ENCODE measurements at places on chromosomes 4 and X.

- DNase-seq = no peak
These were observed 325.7 kb downstream of the PCDH7 start for GRCh38 chr4:31045724-31046318.

DNA sequence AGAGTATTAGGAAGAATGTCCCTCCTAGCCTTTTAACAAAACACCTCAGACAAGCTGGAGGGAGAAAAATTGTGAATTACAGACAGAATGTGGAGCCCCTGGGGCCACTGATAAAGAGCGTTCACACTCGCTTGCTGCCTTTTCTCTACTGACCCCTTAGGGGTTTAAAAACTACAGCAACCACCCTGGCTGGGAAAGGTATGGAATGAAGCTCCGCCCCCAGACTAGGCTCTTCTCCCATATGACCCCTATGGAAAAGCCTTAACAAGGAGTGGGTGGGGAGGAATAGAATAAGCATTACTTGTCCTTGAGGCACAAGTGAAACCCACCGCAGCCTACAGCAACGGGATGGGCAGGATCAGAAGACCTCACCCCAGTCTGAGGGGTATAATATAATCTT lies 26.3 kb downstream of the ANKRD50 start:
- DNase-seq = no peak

- no peak for DNase-seq
These were observed 95.5 kb upstream of the ZNF518B start for GRCh38 chr4:10552591-10553280.

- DNase-seq = no peak
These were observed 6.5 kb upstream of the JADE1 start for GRCh38 chr4:128802680-128803628.

GRCh38 chr4:101123231-101123630 lies 224.1 kb downstream of the PPP3CA start:
- DNase-seq = no peak

DNA sequence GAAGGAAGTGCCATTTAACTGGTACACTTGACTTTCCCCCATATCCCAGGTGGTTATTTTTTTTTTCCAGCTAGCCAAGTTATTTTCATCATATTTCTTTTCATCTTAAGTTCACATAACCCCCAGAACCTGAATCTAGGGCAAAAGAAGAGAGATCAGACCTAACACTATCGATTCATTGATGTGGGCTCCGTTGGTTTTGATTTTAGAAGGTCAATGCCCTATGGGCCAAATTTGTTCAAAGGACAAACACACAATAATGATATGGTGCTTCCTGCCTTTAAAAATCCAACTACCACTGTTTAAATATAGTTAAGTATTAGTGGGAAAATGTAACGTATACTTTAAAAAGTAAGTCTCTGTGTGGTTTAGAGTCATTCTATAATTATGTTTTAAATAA lies 665.7 kb downstream of the ZNF674 start:
- DNase-seq = no peak

GRCh38 chrX:130636277-130636676 lies 234.5 kb downstream of the RBMX2 start:
- DNase-seq = no peak

DNA sequence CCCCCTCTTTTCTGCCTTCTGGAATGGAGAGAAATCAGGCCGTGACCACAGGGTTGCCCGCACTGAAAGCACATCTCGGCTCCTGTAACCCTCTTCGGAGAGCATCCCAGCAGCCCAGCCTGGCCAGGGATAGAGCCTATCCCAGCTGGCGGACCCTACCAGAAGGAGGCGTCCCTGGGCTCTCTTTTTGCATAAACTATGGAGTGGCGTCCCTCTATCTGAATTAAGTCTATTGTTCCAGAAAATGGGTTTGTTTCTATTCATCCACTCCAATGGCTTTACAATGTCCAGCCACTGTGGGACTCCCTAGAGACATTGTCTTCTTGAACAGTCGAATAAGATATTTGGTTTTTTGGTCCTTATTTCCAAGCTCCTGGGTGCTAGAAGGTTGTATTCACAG lies 689 bp upstream of the NHSL2 start:
- no peak for DNase-seq

- DNase-seq = no peak
These were observed 587.5 kb upstream of the MAGEB2 start for GRCh38 chrX:29627833-29628232.

DNA sequence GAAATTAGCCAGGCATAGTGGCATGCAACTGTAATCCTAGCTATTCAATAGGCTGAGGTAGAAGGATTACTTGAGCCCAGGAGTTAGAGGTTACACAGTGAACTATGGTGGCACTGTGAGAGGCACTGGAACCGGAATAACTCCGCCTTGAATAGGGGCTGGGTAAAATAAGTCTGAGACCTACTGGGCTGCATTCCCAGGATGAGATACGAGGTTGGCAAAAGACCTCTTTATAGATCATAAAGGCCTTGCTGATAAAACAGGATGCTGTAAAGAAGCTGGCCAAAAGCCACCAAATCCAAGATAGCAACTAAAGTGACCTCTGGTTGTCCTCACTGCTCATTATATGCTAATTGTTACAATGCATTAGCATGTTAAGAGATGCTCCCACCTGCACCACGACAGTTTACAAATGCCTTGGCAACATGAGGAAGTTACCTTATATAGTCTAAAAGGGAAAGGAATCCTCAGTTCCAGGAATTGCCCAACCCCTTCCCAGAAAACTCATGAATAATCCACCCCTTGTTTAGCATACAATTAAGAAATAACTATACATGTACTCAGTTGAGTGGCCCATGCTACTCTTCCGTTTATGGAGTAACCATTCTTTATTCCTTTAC lies 88.6 kb downstream of the CENPC start:
- no peak for DNase-seq

- DNase-seq = no peak
These were observed 72.7 kb upstream of the SLIT2 start for GRCh38 chr4:20178902-20179576.

DNA sequence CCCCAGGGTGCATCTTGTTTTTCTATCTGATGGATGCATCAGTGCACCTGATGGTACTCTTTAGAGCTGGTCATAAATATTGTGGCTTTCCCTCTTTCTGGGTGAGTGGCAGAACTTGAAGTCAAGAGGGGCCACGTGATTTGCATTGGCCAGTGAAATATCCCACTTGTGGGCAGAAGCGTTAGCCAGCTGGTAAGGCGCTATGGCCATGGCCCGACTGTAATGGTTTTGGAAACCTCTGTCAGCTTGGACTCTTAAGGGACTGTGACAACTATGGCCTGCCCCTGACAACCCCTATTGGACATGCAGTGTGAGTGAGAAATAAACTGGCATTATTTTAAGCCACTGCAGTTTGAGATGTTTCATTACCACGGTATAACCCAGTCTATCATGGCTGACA lies 72.8 kb downstream of the SEL1L3 start:
- no peak for DNase-seq

- no peak for DNase-seq
These were observed 207.0 kb upstream of the FAM9B start for GRCh38 chrX:9240956-9241355.

GRCh38 chrX:110003167-110004156 lies 548 bp downstream of the TMEM164 start:
- peak; percentile 23 for DNase-seq

GRCh38 chr4:47729131-47729680 lies 108.7 kb downstream of the CORIN start:
- no peak for DNase-seq

DNA sequence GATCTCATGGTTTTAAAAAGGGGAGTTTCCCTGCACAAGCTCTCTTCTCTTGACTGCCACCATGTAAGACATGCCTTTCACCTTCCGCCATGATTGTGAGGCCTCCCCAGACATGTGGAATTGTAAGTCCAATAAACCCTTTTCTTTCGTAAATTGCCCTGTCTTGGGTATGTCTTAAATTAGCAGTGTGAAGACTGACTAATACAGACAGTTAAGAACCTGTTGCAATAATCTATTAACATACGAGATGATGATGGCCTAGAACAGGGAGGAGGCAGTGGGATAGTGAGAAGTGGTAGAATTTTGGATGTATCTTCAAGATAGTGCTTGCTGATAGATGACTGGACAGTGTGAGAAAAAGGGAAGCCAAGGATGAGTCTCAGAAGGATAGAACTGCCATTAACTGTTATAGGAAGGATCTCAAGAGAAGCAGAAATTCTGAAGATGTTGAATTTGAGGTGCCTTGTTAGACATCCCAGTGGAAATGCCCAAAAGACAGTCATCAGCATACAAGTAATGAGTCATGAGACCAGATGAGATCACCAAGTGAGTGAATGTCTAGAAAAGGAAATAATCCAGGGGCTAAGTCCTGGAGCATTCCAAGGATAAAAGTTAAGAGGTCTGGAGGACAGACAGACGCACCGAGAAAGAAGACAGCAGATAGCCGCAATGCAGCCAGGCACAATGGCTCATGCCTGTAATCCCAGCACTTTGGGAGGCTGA lies 38.8 kb upstream of the UGDH start:
- no peak for DNase-seq

DNA sequence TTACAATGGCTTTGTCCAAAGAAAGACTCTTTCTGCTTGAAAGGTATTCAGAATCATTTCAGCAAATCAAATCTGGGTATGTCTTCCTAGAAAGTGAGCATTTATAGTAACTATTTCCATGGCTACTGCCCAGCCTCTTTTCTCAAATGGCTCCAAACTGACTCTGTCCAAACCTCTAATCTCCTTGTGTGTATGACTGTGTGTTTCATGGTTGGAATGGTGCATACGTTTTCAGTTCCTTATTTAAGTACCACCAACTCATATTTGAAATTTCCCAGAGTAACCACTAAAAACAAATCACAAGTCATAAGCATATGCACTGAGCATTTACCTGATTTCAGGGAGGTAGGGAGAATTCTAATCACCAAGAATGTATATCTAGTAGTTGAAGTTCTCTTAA lies 106.0 kb downstream of the TMEM144 start:
- no peak for DNase-seq

DNA sequence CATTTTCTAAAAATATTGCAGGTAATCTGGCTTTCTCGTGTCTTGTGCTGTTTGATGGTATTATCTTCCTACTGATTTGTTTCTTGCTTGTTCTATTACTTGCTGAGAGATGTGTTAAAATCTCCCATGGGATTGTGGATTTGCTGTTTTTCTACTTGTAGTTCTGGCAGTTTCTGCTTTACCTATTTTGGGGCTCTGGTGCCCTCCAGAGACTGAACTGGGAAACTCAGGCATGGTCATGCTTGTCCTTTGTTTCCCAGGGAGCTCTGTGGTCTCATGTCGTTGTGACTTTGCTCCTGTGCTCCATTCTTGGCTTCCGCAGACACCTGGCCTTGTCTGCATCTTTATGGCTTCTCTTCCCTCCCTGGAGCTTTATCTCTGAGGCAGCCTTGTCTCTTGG lies 39.5 kb downstream of the NSD2 start:
- DNase-seq = no peak

DNA sequence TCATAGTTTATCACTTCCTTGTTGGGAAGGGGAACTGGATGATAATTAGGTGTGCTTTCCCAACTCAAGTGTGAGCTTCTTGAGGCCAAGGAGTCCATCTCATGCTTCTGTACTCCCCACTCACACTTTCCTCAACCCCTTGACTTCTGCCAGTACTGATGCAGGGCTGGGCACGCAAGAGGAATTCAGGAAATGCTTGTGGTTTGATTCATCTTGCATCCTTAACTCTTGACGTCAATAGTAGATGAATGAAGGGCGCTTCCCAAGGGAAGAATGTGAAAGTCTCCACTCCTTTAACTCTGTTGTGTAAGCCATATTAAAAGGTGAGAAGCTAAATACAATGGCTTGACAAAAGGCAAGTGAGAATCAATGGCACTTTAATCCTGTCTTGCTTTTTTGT lies 101.8 kb downstream of the AGTR2 start:
- no peak for DNase-seq

DNA sequence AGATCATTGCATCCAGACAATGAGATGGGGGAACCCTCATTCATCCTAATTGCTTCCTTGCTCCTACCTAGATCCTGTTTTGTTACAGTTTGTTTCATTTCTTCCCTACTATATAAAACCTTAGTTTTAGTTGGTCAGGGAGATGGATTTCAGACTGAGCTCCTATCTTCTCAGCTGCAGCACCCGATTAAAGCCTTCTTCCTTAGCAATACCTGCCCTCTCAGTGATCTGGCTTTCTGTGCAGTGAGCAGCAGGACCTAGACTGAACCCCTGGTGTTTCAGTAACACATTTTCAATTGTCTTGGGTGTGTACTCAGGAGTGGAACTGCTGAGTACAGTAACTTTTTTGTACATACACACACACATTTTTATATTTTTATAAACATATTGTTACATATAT lies 187.4 kb downstream of the APBB2 start:
- no peak for DNase-seq
